Memory B cell (primary cell): ENCODE measurements at places on chromosomes 7 and 10.
A peak's percentile ranks its signal among the peaks of the same experiment; 100 is the strongest.

- H3K4me3 ChIP-seq = no peak overlapping the region
- peaks cover 7% of the 10 kb centered on the region for H3K27me3 ChIP-seq
- DNase-seq = no peak
- H3K4me1 ChIP-seq = peaks cover 3% of the 10 kb centered on the region
- peaks cover 2% of the 10 kb centered on the region for H3K36me3 ChIP-seq
Observed at GRCh38 chr7:112414855-112415490, 35.3 kb upstream of the IFRD1 start.

- peak overlapping the region; percentile 47 for H3K4me3 ChIP-seq
- peaks cover 10% of the 10 kb centered on the region for H3K4me1 ChIP-seq
- H3K36me3 ChIP-seq = no peaks in the 10 kb centered on the region
- peaks cover 17% of the 10 kb centered on the region for H3K27me3 ChIP-seq
- DNase-seq = no peak
Observed at GRCh38 chr7:20798081-20798693, 11.5 kb upstream of the SP8 start.

DNA sequence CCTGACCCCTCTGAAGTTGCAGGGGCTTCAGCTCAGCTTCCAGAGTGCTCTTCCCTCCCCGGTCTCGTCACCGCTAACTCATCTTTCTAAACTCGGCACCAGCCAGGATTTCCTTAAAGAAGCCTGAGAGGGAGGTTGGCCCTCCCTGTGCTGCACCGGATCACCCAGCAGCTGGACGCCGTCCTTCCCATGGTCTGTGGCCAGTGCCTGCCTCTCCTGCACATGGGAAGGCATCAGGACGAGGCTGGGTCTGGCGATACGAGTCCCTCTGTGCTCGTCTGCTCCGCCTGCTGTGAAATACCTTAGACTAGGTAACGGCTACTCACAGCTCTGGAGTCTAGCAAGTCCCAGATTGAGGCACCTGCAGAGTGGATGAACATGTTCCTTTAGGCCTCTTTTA, 179.1 kb downstream of the ZMYND11 start:
- peak overlapping the region; percentile 63 for H3K27ac ChIP-seq
- no peak for DNase-seq
- no peak overlapping the region for H3K4me3 ChIP-seq
- H3K27me3 ChIP-seq = no peaks in the 10 kb centered on the region
- no peaks in the 10 kb centered on the region for H3K36me3 ChIP-seq
- peaks cover 45% of the 10 kb centered on the region for H3K4me1 ChIP-seq

GRCh38 chr10:6409971-6410643, 170.0 kb downstream of the PRKCQ start:
- H3K4me1 ChIP-seq = peaks cover 11% of the 10 kb centered on the region
- peaks cover 17% of the 10 kb centered on the region for H3K27me3 ChIP-seq
- no peaks in the 10 kb centered on the region for H3K36me3 ChIP-seq
- no peak overlapping the region for H3K27ac ChIP-seq
- no peak overlapping the region for H3K4me3 ChIP-seq

DNA sequence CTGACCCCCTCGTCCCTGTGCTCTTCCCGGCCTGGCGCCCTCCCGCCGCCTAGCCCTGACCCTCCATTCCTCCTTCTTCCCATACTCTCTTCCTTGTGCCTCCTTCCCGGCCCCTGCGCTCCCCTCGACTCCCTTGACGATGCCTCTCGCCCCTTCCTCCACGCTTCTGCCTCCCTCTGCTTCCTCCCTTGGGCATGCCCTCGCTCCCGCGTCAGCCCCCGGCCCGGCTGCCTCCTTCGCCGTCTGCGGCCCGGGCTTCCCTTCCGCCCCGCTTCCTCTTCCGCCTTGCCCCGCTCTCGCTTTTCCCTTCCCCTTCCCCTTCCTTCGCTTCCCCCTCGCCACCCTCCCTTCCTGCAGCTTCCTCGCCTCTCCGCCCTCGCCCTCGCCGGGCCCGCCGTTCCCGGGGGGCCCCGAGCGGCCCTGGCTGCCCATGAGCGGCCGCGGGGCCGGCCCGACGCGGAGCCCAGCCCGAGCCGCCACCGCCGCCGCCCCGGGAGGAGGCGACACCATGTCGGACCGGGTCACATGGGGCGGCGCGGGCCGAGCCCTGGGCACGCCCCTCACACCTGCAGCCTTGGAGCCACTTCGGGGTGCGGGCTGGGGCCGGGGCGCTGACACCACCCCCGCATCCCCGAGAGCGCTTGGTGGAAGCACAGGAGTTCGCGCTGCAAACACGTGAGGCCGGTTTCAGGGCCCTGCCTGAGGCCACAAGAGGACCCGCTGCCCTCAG, at the start of gene FBXW4:
FBXW4 (minus strand) TSS at position 497 of the 730 bp plus-strand sequence; CDS start at position 432, 65 bp downstream.
- no peaks in the 10 kb centered on the region for H3K27me3 ChIP-seq
- H3K27ac ChIP-seq = peak within 1 kb of the TSS; percentile 100
- H3K4me3 ChIP-seq = peak within 1 kb of the TSS; percentile 100
- H3K4me1 ChIP-seq = peaks cover 19% of the 10 kb centered on the region
- H3K36me3 ChIP-seq = peaks cover 4% of the 10 kb centered on the region

GRCh38 chr10:120365872-120366271, 91.2 kb upstream of the PLPP4 start:
- H3K4me3 ChIP-seq = no peak overlapping the region
- DNase-seq = no peak
- no peaks in the 10 kb centered on the region for H3K36me3 ChIP-seq

GRCh38 chr10:109774121-109774440, 149.2 kb downstream of the XPNPEP1 start:
- no peaks in the 10 kb centered on the region for H3K4me1 ChIP-seq
- no peaks in the 10 kb centered on the region for H3K36me3 ChIP-seq
- H3K4me3 ChIP-seq = no peak overlapping the region
- DNase-seq = no peak
- H3K27me3 ChIP-seq = no peaks in the 10 kb centered on the region

DNA sequence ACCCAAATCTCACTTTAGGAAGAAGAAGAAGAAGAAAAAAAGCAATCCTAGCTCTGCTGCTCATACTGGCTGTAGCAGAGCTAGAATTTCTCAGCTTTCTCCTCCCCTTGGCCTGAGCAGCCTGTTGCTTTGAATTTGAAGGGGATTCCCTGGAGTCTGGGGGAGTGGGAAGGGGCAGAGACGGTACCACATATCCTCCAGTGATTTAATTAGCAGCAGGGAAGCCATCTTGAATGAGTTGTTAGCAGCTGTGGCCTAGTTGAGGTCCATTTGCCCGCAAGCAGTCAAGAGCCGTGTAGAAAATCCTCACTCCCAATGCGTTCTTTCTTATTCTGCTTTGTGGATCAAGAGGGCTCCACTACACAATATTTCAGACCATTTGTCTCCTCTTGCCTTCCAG, 16.5 kb downstream of the PDE6C start:
- H3K4me1 ChIP-seq = no peaks in the 10 kb centered on the region
- peaks cover 13% of the 10 kb centered on the region for H3K27me3 ChIP-seq
- no peak for DNase-seq
- H3K27ac ChIP-seq = no peak overlapping the region

- H3K4me3 ChIP-seq = no peak overlapping the region
- H3K27me3 ChIP-seq = no peaks in the 10 kb centered on the region
- no peaks in the 10 kb centered on the region for H3K4me1 ChIP-seq
- peaks cover 4% of the 10 kb centered on the region for H3K36me3 ChIP-seq
Observed at GRCh38 chr10:88557256-88557655, 25.9 kb downstream of the RNLS start.

DNA sequence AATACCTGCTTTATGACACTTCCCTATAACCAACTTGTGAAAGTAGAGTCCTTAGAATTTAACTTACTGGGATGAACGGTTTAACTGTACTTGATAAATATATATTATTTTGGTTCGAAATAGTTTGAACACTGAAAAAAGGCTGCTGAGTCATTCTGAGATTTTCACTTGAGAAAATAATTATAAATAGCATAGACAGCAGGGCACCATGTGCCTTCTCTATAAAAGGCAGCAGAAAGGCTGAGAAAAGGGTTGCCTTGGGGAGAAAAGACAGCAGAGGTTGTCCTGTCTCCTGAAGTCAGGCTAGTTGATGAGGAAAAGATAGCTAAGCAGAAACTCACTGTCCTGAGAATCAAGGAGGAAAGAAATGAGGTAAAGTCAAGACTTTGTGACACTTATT, 92.4 kb downstream of the CTTNBP2 start:
- DNase-seq = no peak
- peaks cover 1% of the 10 kb centered on the region for H3K27me3 ChIP-seq
- no peaks in the 10 kb centered on the region for H3K36me3 ChIP-seq

GRCh38 chr10:125169279-125169678, 8.9 kb upstream of the CTBP2 start:
- DNase-seq = no peak
- H3K27ac ChIP-seq = no peak overlapping the region
- H3K4me3 ChIP-seq = no peak overlapping the region
- H3K36me3 ChIP-seq = no peaks in the 10 kb centered on the region

- H3K4me3 ChIP-seq = no peak overlapping the region
- H3K4me1 ChIP-seq = peaks cover 6% of the 10 kb centered on the region
- H3K27me3 ChIP-seq = peaks cover 8% of the 10 kb centered on the region
- H3K27ac ChIP-seq = no peak overlapping the region
- H3K36me3 ChIP-seq = no peaks in the 10 kb centered on the region
- no peak for DNase-seq
Observed at GRCh38 chr7:139783647-139784385, 6.0 kb upstream of the HIPK2 start.

DNA sequence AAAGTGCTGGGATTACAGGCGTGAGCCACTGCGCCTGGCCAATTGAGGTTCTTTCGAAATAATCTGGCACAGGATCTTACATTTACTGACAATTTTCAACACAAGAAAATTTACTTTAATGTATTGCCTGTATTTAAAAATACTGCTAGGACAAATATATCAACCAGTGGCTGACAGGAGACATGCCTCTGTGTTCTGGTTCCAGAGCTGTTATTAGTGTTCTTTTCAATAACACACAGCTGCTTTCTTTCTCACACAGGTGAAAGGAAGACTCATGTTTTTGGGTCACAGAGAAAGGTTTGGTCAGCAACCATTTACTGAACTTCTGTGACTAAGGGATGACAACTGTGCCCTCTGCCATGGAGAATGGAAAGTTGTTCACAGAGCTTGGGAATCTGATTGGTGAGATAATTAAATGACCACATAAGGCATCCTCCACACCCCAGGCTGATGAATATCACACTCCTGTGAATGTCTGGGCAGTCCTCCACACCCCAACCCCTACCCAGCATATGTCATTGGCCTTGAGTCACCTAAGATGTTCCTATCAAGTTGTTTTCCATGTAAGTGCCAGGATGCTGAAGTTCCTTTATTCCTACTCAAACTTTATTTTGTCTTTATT, 180.1 kb downstream of the RAPGEF5 start:
- no peaks in the 10 kb centered on the region for H3K36me3 ChIP-seq
- DNase-seq = no peak
- peaks cover 7% of the 10 kb centered on the region for H3K27me3 ChIP-seq
- H3K4me3 ChIP-seq = no peak overlapping the region
- H3K27ac ChIP-seq = no peak overlapping the region
- peaks cover 10% of the 10 kb centered on the region for H3K4me1 ChIP-seq
